Hindlimb muscle (tissue), 1 donor: ENCODE measurements at places on chromosomes 6 and 20. TPM values are rescaled to one million over a fixed set of nuclear protein-coding genes. Genes with fewer than 3 reads are reported as not detected.

GRCh38 chr6:49551078-49551865 lies 804 bp downstream of the C6orf141 start:
- DNase-seq: peak; percentile 12

MATN4 gene
- 0.45 TPM for polyA plus RNA-seq

DNA sequence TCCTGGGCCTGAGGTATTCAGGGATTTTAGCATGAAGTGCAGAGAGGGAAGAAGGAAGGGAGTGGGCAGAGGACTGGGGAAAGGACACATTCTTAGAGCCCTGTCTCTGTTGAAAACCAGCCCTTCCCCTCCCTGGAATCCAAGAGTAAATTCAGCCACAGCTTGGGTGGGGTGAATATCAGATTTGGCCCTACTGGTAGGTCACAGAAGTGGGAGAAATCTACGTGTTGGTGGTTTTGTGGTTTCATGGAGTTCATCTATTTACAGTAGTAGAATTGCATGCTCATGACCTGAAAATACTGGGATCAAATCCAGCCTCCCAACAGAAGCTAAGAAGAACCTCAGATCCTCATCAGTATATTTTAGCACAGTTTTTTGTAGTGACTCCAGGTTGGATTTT lies 404.4 kb downstream of the BMP2 start:
- no peak for DNase-seq

GRCh38 chr6:15862810-15863209 lies 200.0 kb upstream of the DTNBP1 start:
- no peak for DNase-seq
